MCF 10A (cell line): ENCODE measurements at places on chromosomes 3 and 15. TPM values are rescaled to one million over a fixed set of nuclear protein-coding genes. Genes with fewer than 3 reads are reported as not detected.

COL8A1 gene
- total RNA-seq, result 29.1 and 112 TPM in 2 replicates

DAPK2 gene
- 4.6 and 6.8 TPM in 2 replicates for total RNA-seq

UQCC5 gene
- total RNA-seq, result 22.6 and 25.9 TPM in 2 replicates

GRM7 gene
- not detected in 2 replicates for total RNA-seq

GDPGP1 gene
- 3.4 and 6.6 TPM in 2 replicates for total RNA-seq

NT5DC2 gene
- 28.9 and 36.9 TPM in 2 replicates for total RNA-seq

RTP3 gene
- total RNA-seq, result not detected in 2 replicates

CHRNA3 gene
- total RNA-seq, result not detected in 2 replicates

C3orf22 gene
- total RNA-seq, result not detected in 2 replicates

CNTN3 gene
- total RNA-seq, result 2.6 and 3.5 TPM in 2 replicates

CRABP1 gene
- not detected in 2 replicates for total RNA-seq

RARB gene
- not detected in 2 replicates for total RNA-seq

CMTM8 gene
- total RNA-seq, result 3.2 and 3.8 TPM in 2 replicates

SERINC4 gene
- total RNA-seq, result 0.20 TPM in 1 of 2 replicates, not detected in the other

SCAMP5 gene
- 0.54 and 0.96 TPM in 2 replicates for total RNA-seq

GOLGA6B gene
- total RNA-seq, result not detected in 2 replicates

RFC4 gene
- total RNA-seq, result 23.9 and 33.2 TPM in 2 replicates

TAGLN3 gene
- total RNA-seq, result not detected in 2 replicates

DNAJB11 gene
- total RNA-seq, result 116 and 166 TPM in 2 replicates

LXN gene
- total RNA-seq, result 3.4 and 4.4 TPM in 2 replicates

MUC20 gene
- 2.3 and 3.5 TPM in 2 replicates for total RNA-seq

UBE2E1 gene
- total RNA-seq, result 128 and 130 TPM in 2 replicates

MME gene
- total RNA-seq, result 26.3 and 37.0 TPM in 2 replicates

CPLX3 gene
- total RNA-seq, result not detected in 2 replicates

CLDN16 gene
- total RNA-seq, result 0.23 TPM in 1 of 2 replicates, not detected in the other

ROPN1 gene
- total RNA-seq, result not detected in 2 replicates

SEC62 gene
- 58.5 and 62.1 TPM in 2 replicates for total RNA-seq

SLC51B gene
- total RNA-seq, result not detected in 2 replicates

FSD2 gene
- total RNA-seq, result not detected in 2 replicates

LSG1 gene
- total RNA-seq, result 30.5 and 35.1 TPM in 2 replicates

ALDH1L1 gene
- 1.5 and 1.9 TPM in 2 replicates for total RNA-seq

CHST13 gene
- total RNA-seq, result not detected in 2 replicates

ACAN gene
- total RNA-seq, result not detected in 2 replicates

SPINT1 gene
- total RNA-seq, result 57.9 and 68.6 TPM in 2 replicates

GOLGA8G gene
- total RNA-seq, result 0.09 TPM in 1 of 2 replicates, not detected in the other

HIGD2B gene
- total RNA-seq, result not detected in 2 replicates

LEKR1 gene
- 1.3 and 2.2 TPM in 2 replicates for total RNA-seq

HRH1 gene
- 11.0 and 14.8 TPM in 2 replicates for total RNA-seq

HTR3E gene
- not detected in 2 replicates for total RNA-seq

ATP13A5 gene
- not detected in 2 replicates for total RNA-seq

ITGA11 gene
- 0.19 TPM in 1 of 2 replicates, not detected in the other for total RNA-seq

ITIH1 gene
- total RNA-seq, result not detected in 2 replicates

BTLA gene
- not detected in 2 replicates for total RNA-seq

PIERCE2 gene
- total RNA-seq, result 3.5 and 5.0 TPM in 2 replicates

CDCP1 gene
- total RNA-seq, result 180 and 208 TPM in 2 replicates

PIF1 gene
- 8.1 and 13.4 TPM in 2 replicates for total RNA-seq

KLHL40 gene
- total RNA-seq, result not detected in 2 replicates

POTEB gene
- not detected in 2 replicates for total RNA-seq
